ENCODE measurements at places on chromosomes 4 and X. TPM values are rescaled to one million over a fixed set of nuclear protein-coding genes. Genes with fewer than 3 reads are reported as not detected.

GRCh38 chr4:188387179-188387791 lies 248.0 kb downstream of the TRIML1 start:
- no peak for DNase-seq

Gene SLIT2
- total RNA-seq: 0.72 TPM

Gene FRMPD4
- not detected for total RNA-seq

Gene AR
- 0.86 TPM for total RNA-seq

GRCh38 chr4:76251441-76252270 lies at the start of gene FAM47E:
Gene FAM47E, plus strand, starts transcription at chr4:76251721. Its CDS starts 26 bp downstream, at chr4:76251747.
- DNase-seq: peak; percentile 86

Gene KDR
- not detected for total RNA-seq

Gene SYNPO2
- total RNA-seq: 0.16 TPM

DNA sequence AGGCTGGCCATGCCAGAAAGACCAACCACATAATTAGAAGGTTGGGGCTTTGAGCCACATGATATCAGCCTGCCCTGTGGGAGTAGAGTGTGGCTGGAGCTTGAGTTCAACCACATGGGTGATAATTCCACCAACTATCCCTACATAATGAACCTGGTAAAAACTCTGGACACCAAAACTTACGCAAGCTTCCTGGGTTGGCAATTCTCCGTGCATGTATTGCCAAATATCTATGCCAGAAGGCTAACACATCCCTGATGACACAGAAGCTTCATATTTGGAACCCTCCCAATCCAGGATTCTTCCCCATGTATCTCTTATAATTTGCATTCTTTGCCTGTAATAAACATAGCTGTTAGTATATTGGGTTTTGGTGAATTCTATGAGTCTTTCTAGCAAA lies 68.2 kb downstream of the FUNDC1 start:
- DNase-seq: no peak

DNA sequence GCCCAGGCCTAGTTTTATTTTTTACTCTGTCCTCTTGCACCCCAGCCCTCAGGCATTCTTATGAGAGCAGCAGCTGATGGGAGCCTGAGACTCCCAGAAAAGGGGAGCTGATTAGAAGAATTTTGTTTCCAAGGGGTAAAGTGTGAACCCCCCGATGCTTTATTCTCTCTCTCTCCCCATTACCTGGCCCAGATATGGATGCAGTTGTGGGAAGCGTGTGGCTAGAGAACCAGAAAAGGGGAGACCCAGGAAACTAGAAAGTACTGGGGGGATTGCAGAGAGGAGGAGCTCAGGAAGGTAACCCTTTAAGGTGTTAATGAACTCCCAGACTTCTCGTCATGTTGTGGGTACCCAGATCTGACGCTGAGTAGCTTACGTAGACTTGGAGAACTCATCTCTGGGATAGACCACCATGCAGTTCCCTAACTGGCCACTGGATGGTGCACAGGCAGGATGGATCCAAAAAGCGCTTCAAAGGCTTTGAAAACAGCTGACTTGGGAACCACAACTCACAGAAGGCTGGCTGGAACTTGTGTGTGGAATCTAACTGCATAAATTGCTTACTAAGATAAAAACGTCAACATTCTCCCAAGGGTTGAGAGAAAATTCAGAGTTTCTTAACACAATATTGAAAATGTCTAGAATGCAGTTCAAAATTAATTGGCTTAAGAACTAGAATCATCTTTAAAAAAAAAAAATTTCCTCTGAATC lies 64.7 kb downstream of the TBC1D14 start:
- peak; percentile 77 for DNase-seq

GRCh38 chr4:86641516-86642090 lies 47.5 kb downstream of the PTPN13 start:
- DNase-seq: no peak

- no peak for DNase-seq
Observed at GRCh38 chr4:138256608-138257007, 14.5 kb upstream of the SLC7A11 start.

Gene NHSL2
- 0.39 TPM for total RNA-seq

Gene DUX4
- total RNA-seq: not detected
